ENCODE measurements at places on chromosomes 12 and 14.

GRCh38 chr14:90087433-90087832 is 25.6 kb downstream of the KCNK13 start:
- DNase-seq = no peak

- DNase-seq = no peak
These were observed 5.9 kb downstream of the KICS2 start for GRCh38 chr12:64216239-64216638.

- no peak for DNase-seq
These were observed 10.2 kb downstream of the STX2 start for GRCh38 chr12:130828895-130829294.

DNA sequence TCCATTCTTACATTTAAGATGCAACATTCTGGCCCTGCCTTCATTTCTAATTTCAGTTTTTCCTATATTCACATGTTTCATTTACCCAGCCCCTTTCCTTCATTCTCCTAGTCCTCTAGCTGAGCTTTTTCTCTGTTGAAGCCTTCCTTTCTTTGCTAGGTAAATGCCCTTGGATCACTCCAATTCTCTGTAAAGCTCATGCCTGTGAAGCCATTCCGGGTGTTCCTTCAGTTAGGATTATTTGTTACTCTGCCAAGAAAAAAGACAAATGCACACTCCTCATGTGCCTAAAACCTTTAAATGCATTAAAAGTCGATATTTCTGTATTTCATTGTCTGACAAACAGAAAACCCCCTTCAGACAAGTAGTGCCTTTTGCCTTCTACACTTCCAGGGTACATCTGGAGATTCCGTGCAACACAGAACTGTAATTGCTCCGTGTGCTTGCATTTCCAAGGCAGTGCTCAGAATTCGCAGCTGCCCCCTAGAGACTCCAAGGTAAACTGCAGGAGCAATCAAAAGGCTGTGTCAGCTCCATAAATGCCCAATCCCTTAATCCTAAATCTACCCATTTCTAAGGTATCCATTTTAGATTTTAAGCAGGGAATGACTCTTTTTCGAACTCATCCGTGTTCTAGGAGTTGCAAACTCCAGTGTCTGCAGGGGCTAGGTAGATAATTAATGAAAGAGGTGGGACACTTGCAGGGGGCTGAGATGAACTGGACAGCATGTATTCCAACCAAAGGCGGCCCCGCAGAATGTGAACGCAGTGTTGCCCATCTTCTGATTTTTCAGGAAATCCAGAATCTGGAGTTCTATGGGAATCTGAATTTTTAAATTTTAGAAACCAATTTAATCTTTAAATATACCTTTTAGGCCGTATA is 320.2 kb downstream of the GRIN2B start:
- DNase-seq = no peak

GRCh38 chr14:80560800-80561657 is 349.7 kb upstream of the DIO2 start:
- no peak for DNase-seq

DNA sequence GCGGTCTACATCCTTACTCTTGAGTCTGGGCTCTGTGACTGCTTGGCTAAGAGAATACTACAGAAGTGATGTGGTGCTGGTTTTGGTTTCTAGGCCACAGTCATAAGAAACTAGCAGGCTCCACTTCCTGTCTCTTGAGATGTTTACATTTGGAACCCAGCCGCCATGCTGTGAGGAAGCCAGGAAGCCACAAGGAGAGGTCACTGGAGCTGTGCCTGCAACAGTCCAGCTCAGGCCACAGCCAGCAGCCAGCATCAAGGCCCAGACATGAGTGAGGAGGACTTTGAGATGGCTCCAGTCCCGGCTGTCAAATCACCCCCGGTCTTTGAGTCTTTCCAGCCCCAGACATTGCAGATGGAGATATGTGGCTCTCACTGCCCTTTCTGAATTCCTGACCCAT is 12.9 kb upstream of the FAM181A start:
- no peak for DNase-seq

GRCh38 chr12:60921541-60921940 is 1325.7 kb downstream of the SLC16A7 start:
- DNase-seq = no peak

DNA sequence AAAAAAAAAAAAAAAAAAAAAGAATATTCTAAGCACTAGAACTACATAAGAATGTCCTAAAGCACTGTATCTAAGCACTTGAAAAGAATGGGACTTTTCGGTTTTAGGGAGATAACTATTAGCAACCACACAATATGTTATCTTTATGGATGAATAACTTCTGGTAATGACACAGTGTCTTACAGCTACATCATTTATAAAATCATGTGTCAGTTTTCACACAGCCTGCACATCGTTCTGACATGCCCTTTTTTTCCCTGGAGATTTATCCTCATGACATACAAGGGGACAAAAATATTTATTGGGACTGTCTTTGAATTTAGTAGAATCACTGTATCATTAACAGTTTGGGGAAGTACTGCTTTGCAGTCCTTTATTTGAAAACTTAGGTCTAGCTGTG is 17.3 kb downstream of the TMEM19 start:
- DNase-seq = no peak

- DNase-seq = no peak
These were observed 212.5 kb downstream of the CRADD start for GRCh38 chr12:93889516-93890212.

DNA sequence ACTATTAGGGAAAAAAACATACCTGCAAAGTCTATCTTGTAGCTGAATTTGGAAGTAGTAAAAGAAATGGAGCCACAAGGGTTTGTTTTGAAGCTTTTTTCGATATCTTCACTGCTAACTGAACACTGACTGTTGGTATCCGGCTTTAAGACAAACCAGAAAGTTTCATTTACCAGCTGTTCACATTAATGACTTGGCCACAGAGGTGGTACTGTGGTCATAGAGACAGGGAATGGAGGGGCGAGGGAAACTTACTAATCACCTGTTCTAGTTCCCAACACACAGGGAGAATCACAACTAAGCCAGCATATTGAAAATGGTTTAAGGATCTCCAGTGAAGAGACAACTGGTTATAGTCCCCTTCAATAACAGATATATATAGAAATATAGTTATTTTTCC is 44.3 kb downstream of the PARP11 start:
- no peak for DNase-seq

DNA sequence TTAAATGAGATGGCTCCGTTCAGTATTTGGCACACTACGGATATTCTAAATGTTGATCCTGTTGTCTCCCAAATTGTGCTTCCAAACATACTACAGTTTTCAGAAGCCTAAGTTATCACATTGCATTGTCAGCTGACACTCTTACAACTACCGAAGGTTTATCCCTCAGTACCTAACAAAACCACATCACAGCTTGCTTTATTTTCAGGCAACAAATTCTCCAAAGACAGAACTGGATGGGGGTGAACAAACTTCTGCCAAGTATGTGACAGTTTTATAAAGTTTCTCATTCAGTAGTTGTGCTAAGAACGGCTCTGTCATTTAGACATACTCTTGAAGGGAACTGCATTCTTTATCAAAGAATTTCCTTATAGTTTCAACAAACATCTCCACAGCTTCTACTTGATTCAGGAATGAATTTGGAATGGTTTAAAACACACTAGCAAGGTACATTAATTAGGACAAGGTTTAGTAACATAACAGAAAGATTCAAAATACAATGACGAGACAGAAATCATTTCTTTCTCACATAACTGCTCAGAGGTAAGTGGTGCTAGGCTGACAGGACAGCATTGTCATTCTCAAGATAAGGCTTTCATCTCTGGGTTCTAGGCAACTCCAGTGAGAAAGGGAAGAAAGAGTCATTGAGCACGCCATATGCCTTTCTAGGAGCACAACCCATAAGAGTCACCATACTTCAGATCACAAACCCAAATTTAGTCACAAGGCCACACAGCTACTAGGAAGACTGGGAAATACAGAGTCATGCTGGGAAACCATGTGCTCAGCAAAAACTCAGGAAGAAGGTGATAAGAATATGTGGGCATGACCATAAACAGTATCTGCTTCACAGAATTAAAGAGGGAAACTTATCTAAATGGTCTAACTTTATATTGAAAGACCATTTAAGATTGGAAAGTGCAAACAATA is 100.7 kb downstream of the DUSP6 start:
- DNase-seq = no peak

DNA sequence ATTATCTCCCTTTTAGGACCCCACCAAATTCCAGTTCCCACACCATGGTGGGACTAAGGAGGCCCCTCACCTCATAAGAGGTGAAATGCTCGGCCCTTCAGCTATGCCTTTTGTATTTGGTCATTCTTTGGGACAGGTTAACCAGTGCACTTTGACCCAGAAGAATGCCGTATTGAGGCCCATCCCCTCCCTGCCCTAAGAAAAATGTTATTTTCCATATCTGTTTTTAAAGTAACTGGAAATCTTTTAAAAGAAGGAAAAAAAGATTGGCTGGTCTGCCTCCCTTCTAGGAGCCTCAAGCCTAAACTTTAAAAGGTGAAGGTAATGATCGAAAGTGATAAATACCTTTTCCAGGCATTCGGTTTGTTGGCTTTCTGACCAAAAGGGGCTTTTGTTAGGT is 5.7 kb upstream of the HOXC13 start:
- DNase-seq = no peak

- DNase-seq = no peak
These were observed 21.0 kb upstream of the MYL2 start for GRCh38 chr12:110941391-110941790.

DNA sequence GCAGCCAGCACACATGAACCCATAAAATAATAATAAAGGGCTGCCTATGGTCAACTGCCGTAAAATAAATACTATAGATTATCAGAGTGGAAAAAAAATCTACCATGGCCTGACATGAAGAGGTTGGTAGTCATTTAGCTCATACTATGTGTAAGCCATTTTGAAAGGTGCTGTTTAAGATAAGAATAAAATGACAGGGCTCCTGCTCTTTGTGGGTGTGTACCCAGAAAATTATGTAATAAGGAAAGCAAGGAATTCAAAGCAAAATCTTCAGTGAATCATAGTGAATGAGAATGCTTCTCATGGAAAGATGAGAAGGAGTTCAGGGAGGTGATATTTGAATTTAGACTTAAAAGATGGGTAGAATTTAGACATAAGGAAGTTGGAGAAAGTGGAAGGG is 42.9 kb upstream of the PPM1H start:
- no peak for DNase-seq
